Mucosa of descending colon (tissue), 3 donors: ENCODE measurements at places on chromosomes 16 and 17. TPM values are rescaled to one million over a fixed set of nuclear protein-coding genes. Genes with fewer than 3 reads are reported as not detected.

DNA sequence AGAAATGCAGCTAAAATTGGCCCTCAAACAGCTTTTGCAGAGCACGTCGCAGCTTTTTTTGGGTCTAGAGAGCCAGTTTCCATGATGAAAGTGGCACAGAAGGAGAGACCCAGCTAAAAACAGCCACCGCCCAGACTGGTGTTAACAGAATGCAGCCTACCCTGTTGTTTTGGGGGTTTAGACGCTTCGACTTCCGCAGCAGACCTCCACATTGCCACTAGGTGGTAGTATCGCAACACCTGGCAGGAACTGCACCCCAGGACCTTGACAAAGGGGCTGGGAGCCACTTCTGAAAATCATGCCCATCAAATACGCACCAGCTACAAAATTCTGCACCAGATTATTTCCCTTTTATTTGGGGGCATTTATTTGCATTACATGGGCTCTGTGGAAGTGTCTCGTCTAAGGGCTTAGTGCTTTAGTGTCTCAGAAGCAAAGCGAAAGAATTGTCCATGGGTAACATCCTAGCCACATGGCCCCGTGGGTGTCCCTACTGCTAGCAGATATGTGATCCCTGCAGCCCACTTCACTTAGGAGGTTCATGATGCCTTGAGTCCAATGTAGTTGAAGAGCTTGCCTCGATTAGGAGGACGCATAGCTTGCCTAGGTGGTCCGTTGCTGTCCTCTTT lies 167.1 kb downstream of the HAPSTR1 start:
- DNase-seq: peak; percentile 51

DNA sequence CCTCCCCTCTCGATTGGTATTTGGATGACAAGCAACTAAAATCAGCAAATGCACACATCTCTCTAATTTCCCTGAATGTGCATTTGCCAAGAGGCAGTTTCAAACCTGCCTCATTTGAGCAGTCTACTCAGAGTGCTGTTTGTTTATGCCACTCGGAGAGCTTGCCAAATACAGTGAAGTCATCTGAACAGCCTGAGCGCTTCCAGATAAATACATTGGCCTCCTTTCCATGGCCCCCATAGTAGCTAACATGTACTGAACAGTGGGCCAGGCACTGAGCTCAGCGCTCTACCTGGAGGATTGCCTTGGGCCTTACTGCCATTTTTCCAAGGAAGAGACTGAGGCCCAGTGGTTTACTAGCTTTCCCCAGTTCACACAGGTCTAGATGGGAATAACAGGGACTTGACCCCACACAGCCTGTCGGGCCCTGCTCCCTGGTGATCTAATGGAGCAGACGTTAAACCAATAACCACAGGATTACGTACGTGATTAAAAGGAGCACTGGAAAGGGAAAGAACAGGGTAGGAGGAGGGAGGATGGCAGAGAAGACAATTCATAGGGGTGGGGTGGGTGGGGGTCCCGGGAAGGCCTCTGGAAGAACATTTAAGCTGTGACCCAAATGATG lies 18.7 kb upstream of the ANKRD40CL start:
- DNase-seq: peak; percentile 40

DNA sequence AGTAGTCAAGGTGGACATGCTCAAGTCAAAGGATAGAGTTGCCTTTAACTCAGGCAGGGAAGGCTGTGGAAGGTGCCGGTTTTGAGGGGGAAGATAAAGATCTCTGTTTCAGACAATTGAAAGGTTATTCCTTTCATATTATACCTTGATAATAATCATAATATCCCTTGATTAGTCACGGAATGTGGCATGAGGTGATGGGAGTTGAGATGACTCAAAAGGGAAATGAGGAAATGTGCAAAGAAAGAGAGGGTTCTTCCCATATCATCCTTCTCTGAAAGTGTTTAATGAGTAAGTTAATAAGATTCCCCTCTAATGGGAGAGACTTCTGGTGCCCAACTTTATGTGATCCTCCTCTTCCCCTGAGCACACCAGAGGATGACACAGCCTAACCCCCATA lies 43.1 kb upstream of the HS3ST2 start:
- no peak for DNase-seq

DNA sequence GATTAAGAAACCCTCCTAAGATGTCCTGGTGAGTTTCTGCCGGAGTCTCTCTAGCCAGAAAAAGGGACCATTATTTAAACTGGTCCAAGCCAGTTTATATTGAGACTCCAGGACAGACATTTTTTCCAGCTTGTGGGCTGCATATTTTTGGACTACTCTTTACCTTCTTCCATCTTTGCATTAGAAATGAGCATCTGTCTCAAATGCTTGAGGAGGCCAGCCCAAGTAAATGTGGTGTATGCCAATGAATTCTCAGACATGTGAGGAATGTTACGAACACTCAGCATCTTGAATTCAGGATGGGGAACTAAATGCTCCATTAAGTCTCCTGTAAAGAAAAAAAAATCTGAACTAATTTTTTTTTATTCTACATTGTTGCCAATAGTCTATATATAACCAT lies 18.4 kb downstream of the TUBD1 start:
- DNase-seq: no peak

DNA sequence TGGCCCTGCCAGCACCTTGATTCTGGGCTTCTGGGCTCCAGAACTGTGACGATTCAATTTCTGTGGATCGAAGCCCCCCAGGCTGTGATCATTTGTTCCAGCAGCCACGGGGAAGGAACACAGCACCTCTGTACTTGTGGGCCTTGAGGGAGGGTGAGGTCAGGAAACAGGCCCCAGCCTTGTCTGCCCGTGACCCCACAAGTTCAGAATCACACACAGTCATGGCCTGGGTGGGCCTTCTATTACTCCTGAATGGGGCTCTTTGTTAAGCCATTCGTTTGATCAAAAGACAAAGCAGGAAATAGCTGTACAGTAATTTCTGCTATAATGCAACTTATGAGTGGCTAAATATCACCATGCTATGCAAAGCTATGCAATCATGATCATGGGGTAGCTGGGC lies 10.1 kb downstream of the ST6GALNAC2 start:
- no peak for DNase-seq

GRCh38 chr17:40443196-40443987 lies at the start of gene IGFBP4:
Gene IGFBP4 (plus strand): TSS chr17:40443450. CDS start chr17:40443736, 286 bp downstream.
- peak; percentile 89 for DNase-seq

- no peak for DNase-seq
Observed at GRCh38 chr17:17897442-17897841, 60.7 kb upstream of the SREBF1 start.

RGS9 gene
- total RNA-seq: 14.6 TPM

DVL2 gene
- total RNA-seq: 36.0 TPM

SP2 gene
- 21.7 TPM for total RNA-seq

TUFM gene
- 182 TPM for total RNA-seq

ARL5C gene
- not detected for total RNA-seq

AGRP gene
- total RNA-seq: not detected

PRDM7 gene
- total RNA-seq: not detected
